Activated CD8-positive, alpha-beta memory T cell treated with anti-CD3 and anti-CD28 coated beads for 1 hour (primary cell): ENCODE measurements at places on chromosomes 16 and 17.

- no peak for DNase-seq
Measured at GRCh38 chr17:39808409-39808997, 55.6 kb downstream of the IKZF3 start.

GRCh38 chr16:84485255-84486010, 19.0 kb downstream of the MEAK7 start:
- no peak for DNase-seq

DNA sequence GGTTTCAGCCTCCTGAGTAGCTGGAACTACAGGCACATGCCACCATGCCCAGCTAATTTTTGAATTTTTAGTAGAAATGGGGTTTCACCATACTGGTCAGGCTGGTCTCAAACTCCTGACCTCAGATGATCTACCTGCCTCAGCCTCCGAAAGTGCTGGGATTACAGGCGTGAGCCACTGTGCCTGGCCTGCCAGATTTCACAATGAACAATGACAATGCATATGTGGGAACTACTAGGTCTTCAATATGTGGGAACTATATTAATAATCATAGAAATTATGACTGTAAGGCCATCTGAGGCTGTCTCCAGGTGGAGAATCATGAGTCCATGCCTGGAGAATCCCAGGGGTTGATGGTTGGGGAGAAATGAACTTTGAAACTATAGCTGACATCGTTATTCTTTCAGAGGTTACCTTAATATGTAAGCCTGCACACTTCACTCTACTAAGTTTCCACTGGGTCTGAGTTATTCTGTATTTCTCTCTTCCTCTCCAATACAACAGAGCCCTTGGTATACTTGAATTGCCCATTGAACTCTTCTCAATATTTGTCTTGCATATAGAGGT, 7.2 kb upstream of the DRC7 start:
- no peak for DNase-seq

- no peak for DNase-seq
Measured at GRCh38 chr17:3318336-3318735, 20.2 kb upstream of the OR3A1 start.

- no peak for DNase-seq
Measured at GRCh38 chr17:77959126-77959925, 823 bp downstream of the TNRC6C start.

GRCh38 chr16:9297437-9298113, 206.1 kb downstream of the HAPSTR1 start:
- DNase-seq, result no peak

- DNase-seq, result no peak
Measured at GRCh38 chr17:75853433-75853832, 1.7 kb downstream of the WBP2 start.

DNA sequence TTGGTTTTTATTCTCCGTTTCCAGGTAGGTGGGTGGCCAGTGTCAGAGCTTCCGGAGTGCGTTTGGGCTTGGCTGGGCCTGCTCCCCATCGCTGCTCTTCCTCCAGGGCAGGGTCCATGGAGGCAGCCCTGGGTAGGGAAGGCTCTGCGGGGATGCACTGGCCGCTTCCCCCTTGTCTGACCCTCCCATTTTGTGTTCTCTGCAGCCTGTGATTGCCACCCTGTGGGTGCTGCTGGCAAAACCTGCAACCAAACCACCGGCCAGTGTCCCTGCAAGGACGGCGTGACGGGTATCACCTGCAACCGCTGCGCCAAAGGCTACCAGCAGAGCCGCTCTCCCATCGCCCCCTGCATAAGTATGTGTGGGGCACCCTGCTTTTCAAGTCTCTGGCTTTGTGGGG, 158.3 kb downstream of the NTN1 start:
- no peak for DNase-seq

GRCh38 chr17:9802294-9802693, 10.9 kb upstream of the DHRS7C start:
- DNase-seq, result no peak

DNA sequence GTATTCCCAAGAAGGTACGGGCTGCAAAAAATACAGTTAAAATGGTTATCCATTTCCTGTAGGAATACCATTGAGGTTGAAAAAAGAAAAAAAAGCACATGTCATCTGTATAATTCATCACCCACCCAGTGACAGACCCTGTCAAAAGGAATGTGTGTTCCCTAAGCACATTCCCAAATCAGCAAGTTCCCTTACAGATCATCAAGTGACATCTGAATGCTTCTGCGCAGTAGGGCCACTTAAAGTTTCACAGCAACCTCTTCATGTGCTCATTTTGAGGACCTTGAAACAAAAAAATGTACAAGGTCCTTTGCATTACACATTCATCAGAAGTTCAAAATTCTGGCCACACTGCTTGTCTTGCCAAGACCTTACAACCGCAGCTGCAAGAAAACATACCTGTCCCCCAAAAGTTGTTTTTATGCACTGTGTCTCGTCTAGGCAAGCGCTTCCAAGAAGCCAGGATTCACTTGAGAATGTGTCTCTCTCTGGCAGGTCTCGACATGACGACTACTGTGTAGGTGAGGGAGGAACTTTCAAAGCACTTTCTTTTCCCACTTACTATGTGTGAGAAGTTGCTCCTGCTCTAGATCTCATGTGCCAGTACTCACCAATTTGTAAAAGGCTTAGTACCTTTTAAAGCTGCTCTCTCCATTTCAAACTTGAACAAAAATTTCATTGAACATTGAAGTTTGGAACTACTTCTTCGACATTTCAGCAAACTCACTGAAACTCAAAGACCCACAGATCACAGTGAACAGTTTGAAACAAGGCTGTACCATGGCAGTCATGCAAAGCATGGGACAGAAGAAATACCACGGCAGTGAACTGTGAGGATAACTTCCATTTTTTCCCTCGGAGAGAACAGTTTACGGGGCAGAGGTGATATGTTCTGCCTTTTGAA, 4.3 kb upstream of the POLG2 start:
- DNase-seq, result no peak

GRCh38 chr17:30113213-30113612, 3.4 kb upstream of the NSRP1 start:
- no peak for DNase-seq

- no peak for DNase-seq
Measured at GRCh38 chr16:54493061-54493460, 206.5 kb upstream of the IRX3 start.

- no peak for DNase-seq
Measured at GRCh38 chr16:29916979-29917378, 9.0 kb downstream of the KCTD13 start.

DNA sequence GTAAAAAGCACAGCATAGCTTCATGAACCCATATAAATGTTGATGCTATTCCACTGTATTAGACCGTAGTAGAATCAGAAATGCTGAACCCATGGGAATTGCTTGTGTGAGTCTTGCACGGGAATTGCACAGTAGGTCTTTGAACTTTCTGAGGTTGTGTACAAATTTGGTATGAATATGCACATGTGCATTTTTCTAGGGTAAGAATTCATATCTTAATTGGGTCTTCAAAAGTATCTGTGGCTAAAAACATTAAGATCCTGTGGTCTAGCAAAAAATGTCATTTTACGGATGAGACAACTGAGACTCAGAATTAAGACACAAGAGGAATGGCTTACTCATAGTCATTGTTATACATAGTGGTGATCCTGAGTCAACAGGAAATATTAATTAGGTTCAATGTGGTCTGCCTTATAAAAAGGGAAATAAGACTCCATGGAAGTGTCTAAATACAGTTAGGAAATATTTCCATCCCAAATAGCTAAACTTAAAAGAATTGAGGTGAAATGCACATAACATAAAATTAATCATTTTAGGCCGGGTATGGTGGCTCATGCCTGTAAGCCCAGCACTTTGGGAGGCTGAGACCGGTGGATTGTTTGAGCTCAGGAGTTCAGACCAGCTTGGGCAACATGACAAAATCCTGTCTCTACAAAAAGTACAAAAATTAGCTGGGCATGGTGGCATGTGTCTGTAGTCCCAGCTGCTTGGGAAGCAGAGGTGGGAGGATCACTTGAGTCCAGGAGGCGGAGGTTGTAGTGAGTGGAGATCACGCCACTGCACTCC, 22.8 kb downstream of the TAOK1 start:
- no peak for DNase-seq

DNA sequence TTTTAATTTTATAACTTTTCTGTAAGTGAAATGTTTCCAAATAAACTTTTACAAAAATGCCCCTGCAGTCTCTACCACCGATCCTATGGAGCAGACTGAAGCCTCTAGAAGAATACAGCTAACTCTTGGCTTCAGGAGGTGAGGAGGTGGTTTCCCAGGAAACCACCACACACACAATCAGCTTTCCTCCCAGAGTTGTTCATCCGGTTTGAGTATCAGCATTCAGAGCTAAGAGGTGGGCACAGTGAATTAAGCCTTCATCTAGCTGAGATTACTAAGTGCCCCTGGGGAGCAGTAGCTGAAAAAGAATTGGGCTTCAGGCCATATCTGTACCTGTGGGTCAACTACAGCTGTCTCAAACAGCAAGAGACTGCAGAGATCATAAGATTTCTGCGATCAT, 139.7 kb downstream of the AATF start:
- no peak for DNase-seq

GRCh38 chr17:78748730-78749317, 33.2 kb downstream of the CYTH1 start:
- DNase-seq, result peak; percentile 70

DNA sequence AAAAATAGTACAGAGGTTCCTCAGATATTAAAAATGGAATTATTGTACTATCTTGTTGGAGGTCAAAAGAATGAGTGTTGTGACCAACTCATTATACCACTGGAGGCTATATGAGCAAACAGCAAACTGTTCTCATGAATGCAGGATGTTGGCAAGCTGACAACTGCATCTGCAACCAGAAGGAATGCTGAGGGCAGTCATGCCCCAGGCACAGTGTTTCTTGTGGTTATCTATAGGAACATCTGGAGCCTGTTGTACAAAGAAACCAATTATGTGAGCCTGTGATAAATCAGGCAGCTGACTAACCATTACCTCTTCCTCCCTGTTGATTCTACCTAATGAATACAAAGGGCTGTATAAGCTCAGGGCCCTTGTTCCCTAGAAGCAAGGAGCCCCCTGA, 2057.1 kb downstream of the TP53TG3F start:
- DNase-seq, result no peak

DNA sequence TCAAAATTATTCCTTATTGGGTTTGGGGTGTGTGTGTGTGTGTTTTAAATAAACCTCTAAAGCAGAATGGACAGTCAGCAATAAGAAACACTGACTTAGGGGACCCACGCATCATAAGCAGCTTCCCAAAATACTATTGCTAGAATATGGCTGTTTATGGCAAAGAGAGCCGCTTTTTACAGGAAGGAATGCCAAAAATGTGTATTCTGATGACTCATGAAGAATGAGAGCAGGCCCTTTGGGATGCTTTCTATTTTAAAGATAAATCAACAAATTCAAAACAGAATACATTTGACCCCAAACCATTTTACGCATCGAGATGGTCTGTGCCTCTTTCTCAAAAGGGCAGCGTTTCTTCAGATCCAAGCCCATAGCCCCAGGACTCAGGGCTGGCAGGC, 37.5 kb downstream of the ARHGAP17 start:
- no peak for DNase-seq

GRCh38 chr17:78180083-78180482, 6.8 kb downstream of the TK1 start:
- no peak for DNase-seq

DNA sequence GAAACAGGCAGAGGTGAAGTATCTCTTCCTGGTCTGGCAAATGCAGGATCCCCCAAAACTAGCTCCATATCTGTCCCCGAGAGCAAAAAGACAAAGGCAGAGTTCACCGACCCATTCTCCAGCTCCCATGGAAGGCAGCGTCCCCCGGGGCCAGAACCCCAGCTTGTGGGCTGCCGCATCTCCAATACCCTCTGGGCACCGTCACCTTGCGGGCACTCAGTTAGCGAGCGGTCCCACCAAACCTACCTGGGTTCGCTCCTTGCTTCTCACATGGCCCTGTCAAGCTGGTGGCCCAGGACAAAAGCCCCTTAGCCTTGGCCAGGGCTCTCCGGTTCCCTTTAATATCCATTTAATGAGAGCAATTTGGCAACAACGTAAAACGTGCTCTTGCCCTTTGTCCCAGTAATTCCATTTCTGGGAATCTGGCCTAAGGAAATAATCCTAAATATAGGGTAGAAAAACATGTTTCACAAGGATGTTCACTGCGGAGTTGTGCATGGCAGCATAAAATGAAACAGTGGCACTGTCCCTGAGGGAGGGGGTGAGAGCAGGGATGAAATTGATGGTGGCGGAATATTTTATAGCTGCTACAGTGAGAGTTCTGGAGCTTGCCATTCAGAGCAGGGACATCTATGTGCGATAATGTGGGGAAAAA, 157.1 kb downstream of the CMIP start:
- DNase-seq, result no peak

GRCh38 chr17:29196769-29197515, 16.7 kb upstream of the MYO18A start:
- no peak for DNase-seq

- no peak for DNase-seq
Measured at GRCh38 chr17:12415031-12415430, 250.7 kb upstream of the MYOCD start.

DNA sequence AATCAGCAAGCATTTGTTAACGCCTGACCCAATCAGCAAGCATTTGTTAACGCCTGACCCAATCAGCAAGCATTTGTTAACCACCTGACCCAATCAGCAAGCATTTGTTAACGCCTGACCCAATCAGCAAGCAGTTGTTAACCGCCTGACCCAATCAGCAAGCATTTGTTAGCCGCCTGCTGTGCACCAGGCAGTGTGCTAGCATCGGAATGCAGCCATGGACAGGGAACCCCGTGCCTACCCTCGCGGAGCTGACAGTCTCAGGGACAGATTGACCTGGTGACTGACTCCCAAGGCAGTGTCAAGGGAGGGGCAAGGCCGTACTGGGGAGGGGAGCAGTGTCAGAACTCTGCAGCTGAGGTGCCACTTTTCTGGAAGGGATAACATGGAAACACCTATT, 66.9 kb downstream of the ABR start:
- DNase-seq, result no peak

GRCh38 chr16:51565184-51565583, 414.1 kb upstream of the SALL1 start:
- no peak for DNase-seq

- no peak for DNase-seq
Measured at GRCh38 chr16:27244363-27244755, 24.2 kb downstream of the NSMCE1 start.

GRCh38 chr16:16083421-16084156, 134.2 kb downstream of the ABCC1 start:
- no peak for DNase-seq

- no peak for DNase-seq
Measured at GRCh38 chr17:10156948-10157607, 41.3 kb downstream of the GAS7 start.

- no peak for DNase-seq
Measured at GRCh38 chr17:6098823-6099180, 28.6 kb downstream of the WSCD1 start.
